ENCODE measurements at places on chromosomes 1 and 21. TPM values are rescaled to one million over a fixed set of nuclear protein-coding genes. Genes with fewer than 3 reads are reported as not detected.

FCER1G gene
- 6.3 TPM for total RNA-seq

LDLRAD2 gene
- total RNA-seq, result 3.5 TPM

FCAMR gene
- not detected for total RNA-seq

FNDC10 gene
- 1.9 TPM for total RNA-seq

OR6P1 gene
- not detected for total RNA-seq

SAMSN1 gene
- total RNA-seq, result 41.3 TPM

NFASC gene
- 30.6 TPM for total RNA-seq

PLXNA2 gene
- 43.6 TPM for total RNA-seq

NAV1 gene
- total RNA-seq, result 31.4 TPM

Data from camera-type eye (tissue), 1 donor.